ENCODE measurements at places on chromosomes 4 and X.

DNA sequence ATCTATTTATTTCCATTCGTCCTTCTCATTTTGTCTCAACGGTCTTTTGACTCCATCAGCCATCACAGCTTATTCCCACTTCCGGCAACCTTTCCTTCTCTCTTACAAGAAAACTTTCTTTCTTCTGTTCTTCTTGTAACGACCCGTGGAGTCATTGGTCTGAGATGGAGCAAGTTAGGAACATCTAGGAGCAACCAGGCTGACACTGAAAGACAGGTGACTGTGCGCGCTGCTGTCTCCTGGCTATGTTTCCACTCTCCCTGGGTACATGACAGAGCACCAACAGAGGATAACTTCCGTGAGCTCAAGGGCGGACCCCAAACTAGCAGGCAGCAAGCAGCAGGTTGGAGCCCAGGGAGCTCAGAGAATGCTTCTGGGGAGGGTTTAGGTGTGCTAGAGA is 2.5 kb downstream of the FGF5 start:
- DNase-seq: no peak

DNA sequence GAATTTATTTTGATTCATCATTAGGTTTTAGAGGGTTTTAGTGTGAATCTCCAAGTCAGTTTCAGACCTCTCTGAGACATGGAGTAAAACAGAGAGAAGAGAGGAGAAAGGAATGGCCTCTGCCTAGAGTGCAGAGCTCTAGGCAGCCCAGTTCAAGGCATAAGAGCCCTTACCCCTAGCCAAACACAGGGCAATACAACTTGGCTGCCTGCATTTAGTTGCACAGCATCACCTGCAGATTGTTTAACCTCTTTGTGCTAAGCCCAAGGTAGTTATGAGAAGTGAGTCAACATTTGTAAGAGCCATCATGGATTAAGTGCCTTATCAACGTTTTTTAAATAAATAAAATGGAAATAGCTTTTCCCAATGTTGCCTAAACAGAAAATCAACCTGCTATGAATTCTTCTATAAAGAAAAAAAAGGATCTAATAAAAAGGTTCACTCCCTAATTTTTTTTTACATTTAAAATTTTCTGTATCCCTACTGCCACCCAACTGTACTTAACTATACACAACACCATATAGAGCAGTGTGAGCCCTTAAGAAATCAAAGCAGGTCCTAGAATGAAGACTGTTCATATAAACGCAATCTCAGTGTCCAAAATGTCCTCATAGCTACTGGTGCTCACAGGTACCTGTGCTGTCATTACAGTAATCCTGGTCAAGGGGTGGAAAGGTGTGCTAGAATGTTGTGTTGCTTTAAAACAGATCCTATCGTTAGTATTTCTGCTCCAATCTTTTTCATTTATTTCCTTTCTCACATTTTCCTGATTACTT is 36.0 kb downstream of the PF4 start:
- DNase-seq: no peak

DNA sequence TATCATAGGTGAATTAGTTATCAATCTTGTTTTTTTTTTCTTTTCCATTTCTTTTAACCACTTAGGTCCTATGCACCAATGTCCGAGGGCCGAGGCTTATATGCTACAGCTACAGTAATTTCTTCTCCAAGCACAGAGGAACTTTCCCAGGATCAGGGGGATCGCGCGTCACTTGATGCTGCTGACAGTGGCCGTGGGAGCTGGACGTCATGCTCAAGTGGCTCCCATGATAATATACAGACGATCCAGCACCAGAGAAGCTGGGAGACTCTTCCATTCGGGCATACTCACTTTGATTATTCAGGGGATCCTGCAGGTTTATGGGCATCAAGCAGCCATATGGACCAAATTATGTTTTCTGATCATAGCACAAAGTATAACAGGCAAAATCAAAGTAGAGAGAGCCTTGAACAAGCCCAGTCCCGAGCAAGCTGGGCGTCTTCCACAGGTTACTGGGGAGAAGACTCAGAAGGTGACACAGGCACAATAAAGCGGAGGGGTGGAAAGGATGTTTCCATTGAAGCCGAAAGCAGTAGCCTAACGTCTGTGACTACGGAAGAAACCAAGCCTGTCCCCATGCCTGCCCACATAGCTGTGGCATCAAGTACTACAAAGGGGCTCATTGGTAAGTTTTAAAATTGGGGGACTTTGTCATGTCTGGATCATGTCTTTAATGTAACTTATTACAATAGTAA is 250.7 kb downstream of the RAPGEF2 start:
- DNase-seq: no peak

DNA sequence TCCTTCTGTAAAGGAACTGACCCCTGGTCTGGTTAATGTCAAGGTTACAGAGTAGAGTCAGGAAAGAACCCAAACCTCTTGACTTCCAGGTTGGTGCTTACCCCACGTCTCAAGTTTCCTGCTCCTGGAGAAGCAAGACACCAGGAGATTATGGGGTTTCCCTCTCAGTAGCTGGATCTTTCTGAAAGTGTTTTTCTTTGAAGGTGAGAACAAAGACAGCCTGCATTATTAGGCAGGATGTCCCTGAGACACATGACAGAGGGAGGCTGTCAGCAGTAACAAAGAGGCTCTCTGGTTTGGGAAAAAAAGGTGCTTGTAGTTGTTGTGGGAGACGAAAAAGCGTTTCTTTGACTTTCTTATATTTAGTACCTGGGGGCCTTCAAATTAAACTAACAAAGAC is 44.7 kb upstream of the IGFBP7 start:
- DNase-seq: no peak

DNA sequence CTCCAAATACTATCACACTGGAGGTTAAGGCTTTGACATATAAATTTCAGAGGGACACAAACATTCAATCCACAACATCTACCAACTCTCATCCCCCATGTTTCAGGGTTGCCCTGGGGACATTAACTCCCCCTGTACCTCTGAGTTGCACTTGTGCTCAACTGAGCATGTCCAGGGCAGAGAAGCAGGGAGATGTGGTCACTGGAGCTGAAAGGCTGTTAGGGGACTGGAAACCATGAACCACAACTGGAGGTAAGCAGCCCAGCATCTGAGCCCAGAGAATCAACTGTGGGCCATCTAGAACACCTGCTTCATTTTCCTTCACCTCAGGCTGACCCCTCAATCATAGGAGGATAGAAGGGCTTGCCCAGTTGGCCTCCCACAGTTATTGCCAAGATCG is 641.1 kb downstream of the MID1IP1 start:
- DNase-seq: no peak

DNA sequence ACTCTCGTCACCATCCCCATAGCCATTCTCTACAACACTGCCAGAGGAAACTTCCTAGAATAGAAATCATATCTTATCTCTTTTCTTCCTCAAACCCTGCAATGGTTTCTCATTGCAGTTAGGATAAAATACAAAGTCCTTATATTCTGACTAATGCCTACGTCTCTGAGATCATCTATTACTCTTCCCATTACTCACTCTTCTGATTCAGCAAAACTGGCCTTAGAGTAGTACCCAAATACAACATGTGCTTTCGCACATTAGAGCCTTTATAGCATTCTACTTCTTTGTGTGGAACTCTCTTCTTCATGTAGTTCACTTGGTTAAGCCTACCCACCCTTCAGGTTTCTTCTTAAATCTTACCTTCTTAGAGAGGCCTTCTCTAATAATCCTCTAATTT is 28.0 kb downstream of the LHFPL1 start:
- DNase-seq: no peak

- DNase-seq: no peak
Observed at GRCh38 chrX:11629593-11630211, 36.0 kb downstream of the ARHGAP6 start.

GRCh38 chr4:67697860-67698687 is 2.9 kb downstream of the UBA6 start:
- no peak for DNase-seq

- DNase-seq: no peak
Observed at GRCh38 chrX:44889824-44890223, 16.8 kb downstream of the KDM6A start.

DNA sequence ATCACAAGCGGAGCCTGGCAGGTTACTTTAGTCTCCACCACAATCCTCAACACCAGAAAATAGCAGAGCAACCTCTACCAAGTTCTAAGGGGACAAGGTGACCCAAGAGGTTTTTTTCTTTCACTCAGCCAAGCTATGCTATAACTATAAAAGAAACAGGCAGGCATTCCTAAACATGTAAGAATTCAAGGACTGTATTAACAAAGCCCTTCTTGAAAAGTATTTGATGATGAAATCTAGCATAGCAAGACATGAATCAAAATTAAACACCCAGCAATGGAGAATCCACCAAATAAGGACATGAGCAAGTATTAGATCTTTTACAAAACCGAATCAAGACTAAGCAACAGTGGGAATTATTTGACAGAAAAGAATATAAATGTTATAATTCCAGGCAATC is 25.7 kb upstream of the C1QTNF7 start:
- DNase-seq: no peak

GRCh38 chr4:184574861-184575260 is 74.4 kb downstream of the CASP3 start:
- DNase-seq: no peak

DNA sequence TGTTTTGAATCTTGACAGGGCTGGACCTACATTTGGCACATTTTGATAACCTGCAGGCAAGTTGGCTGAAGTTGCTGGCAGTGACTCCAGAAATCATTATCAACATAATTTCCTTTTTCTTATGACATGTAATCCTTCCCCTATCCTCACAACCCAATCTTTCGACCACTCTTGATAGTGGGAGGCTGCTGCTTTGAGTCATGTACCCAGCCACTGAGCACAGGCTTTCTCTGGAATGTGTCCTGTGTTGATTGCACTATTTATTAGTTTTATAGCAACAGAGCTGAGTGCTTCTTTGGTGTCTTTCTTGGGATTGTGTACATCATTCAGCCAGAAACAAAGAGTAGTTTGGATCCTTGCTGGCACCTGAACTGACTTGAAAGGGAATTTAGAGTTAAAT is 183.1 kb upstream of the LEF1 start:
- DNase-seq: no peak

- no peak for DNase-seq
Observed at GRCh38 chr4:80196259-80196921, 913 bp upstream of the PRDM8 start.

DNA sequence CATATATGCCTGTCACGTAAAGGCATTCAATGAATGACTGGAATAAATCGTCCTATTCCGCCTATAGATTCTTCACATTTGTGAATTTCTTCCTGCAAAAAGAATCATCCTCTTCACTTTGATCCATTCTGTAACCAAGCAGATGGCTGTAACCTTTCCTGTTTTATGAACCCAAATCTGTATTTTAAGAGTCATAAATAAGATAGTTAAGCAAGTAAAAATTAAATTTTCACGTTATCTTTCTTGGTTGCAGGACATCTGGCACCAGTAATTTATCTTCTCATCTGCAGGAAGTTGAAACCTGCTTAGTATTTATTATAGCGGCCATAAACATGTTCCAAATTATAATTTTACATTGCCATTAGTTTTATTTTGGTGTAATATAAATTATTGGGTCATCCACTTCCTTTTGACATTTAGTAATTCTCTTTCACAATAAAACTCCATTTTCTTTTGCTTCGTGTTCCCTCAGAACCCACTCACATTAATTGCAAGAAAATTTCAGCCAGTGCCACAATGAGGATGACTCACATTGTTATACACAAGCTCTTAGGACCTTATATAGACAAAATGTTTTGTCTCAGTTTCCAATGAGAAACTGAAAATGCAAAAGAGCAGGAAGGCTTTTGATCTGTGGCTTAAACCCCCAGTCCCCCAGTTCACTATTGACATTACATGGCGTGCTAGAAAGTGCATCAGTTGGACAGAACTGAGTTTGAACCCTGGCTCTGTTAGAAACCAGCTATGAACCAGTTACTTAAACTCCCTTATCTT is 51.1 kb downstream of the TMEM156 start:
- no peak for DNase-seq

GRCh38 chr4:710116-710515 is 4.5 kb downstream of the PCGF3 start:
- no peak for DNase-seq

DNA sequence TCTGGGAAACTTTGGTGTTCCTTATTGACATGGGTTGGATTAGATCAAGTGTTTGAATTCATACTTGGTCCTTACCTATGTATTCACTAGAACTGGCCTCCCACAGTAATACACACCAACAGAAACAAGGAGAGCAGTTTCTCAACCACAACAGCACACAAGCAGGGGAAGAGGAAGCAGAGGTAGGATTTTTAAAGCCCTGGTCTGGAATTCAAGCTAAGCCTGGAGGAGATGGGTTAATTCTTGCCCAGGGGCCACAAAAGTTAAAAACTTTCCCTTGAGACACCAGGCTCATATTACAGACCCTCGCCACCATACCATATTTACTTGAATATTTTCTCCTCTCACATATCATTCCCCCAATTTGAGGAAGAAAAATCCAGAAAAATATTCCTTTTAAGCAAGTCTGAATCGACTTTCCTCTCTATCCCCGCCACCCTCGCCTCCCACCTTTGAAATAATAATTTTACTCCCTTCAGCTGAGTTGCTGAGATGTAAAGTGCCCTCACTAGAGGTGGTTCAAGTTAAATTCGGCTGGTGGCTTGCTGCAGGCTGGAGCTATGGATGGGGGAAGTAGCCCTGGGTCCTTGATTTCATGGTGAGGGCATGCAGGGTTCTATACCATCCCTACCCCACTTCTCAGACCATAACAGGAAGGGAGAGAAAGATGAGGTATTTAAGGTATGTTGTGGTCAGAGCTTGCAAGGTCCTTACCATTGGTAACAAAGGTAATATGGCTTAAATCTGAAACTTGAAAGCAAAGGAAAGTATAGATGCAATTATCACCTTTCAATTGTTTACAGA is 440.2 kb downstream of the INPP4B start:
- DNase-seq: no peak

GRCh38 chr4:61918987-61919386 is 718.9 kb downstream of the ADGRL3 start:
- DNase-seq: no peak

GRCh38 chr4:144666539-144667175 is 20.7 kb downstream of the HHIP start:
- DNase-seq: no peak

GRCh38 chr4:109820563-109820962 is 5.0 kb downstream of the GAR1 start:
- no peak for DNase-seq

DNA sequence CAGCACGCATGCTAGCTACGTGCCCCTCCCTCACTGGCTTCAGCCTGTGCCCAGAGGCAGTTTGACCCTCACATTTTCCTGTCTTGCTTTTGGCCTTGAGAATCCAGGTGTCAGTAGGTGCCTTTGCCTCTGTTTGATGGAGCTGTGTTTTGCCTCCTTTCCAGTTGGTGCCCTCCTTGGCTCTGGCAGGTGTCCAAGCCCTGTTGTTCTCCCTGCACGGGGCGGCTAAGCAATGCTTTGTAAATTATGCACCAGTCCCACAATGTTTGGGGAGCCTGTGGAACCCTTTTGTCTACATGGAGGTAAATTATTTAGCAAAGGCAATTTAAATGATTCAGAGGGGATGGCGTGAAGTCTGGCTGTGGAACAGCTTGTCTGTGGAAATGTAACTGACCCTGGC is 202.9 kb upstream of the BOD1L1 start:
- DNase-seq: no peak
